ENCODE measurements at places on chromosomes 1 and 21. TPM values are rescaled to one million over a fixed set of nuclear protein-coding genes. Genes with fewer than 3 reads are reported as not detected.

Gene TCEA3
- total RNA-seq: 0.72 TPM

DNA sequence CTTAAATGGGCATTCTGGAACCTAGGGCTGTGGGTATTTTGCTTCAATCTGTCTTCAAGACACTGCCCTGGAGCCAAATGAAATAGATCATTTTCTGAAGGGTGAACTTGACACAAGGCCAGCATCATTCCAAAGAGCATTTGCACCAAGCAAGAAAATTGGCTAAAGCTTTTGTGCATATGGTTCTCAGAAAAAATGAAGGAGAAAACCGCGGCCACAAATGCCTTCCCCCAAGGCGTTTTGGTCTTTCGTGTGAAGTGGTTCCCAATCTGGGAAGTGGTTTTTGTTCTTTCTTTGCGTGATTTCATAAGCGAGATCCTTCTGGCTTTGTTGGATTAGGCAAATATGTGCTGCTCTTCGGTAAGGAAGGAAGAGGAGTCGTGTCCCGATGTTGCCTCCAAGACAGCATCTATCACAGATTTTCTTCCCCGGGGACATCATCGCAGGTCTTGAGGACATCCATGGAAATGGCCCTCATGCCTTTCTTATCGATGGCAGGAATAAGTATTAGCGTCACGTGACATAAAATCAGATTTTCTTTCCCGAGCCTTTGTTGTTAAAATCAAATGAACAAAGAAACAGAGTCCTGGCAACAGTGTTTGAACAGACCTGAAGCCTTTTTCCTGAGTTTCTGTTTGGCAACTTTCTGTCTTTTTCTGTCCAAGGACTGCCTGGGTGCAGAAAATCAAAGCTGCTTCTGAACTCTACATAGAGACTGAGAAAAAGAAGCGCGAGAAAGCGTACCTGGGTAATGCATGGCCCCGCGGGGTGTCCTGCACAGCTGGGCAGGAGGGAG is 31.0 kb downstream of the ATP5PO start:
- no peak for DNase-seq

- no peak for DNase-seq
These were observed 76.3 kb upstream of the LRRC7 start for GRCh38 chr1:69491416-69491815.

DNA sequence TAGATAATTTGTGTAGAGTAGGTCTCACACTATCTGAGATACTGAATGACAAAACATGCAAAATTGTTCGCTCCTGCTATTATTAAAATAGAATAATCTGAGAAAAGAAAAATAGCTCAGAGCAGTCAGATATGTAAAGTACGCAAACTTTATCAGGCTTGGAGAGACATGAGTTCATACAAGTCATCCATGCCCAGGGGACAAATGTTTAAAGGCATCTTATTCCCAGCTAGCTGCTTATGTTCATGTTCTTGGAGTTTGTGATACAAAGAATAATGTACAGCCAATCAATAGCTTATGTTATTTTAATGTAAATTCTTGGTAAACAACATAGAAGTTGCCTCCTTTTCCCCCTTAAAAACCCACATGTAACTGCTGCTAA is 69.4 kb upstream of the USP25 start:
- no peak for DNase-seq
